Stimulated activated CD4-positive, alpha-beta T cell treated with anti-CD3 and anti-CD28 coated beads, Interleukin-4, amount 100 ng/mL, for 1 hour (primary cell): ENCODE measurements at places on chromosomes 13 and 19.

- no peak for DNase-seq
These were observed 4.9 kb upstream of the PDE4C start for GRCh38 chr19:18230941-18231734.

GRCh38 chr19:56491399-56491798 lies 14.3 kb upstream of the ZNF667 start:
- DNase-seq, result no peak

- DNase-seq, result no peak
These were observed 533.1 kb downstream of the KLF5 start for GRCh38 chr13:73591861-73592260.

DNA sequence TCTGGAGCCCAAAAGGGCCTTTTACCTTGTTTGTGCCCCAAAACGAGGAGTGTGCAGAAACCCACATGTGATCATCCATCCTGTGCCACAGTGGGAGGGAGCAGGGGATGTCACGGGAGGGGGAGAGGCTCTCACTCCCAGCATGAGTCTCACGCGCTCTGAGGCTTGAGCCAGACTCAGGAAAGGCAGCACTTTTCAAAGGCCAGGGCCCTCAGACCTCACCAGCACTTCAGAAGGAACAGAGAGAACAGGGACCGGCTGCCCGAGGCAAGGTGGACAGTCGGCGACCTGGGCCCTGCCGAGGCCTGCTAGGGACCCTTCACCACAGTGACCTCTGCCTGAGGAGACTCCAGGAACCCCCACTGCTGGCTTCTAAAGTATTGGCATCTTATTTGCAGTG lies 71.7 kb upstream of the WASF3 start:
- DNase-seq, result no peak
